ENCODE measurements at places on chromosomes 12 and 14.

- DNase-seq, result no peak
Measured at GRCh38 chr14:70665448-70666360, 24.0 kb downstream of the TTC9 start.

DNA sequence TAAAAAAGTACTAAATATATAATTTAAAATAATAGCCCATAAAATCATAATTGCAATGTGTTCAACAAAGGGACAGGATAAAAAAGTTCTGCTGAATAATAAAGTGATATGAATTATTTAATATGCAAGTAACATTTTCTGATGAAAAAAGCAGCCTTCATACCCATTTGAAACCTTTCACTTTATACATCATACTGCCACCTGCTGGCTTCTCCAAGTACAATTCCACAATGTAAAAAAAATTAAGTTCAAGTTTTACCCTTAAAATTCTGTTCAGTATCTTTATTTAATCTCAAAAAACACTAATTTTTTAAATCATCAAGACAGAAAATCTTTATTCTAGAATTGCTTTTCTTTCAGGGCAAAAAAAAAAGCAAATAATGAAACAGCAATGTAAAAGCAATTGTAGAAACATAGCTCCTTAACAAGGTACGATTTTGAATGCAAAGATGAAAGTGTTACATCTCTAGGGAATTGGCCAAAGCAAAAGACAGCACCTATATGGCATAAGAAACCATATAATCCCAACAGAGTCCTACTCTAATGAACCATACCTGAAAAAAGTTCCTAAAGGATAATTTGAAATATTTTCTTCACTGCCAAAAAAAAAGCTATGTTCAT lies 15.0 kb downstream of the MDM1 start:
- DNase-seq, result no peak

GRCh38 chr14:77599889-77600288 lies 16.5 kb downstream of the SPTLC2 start:
- DNase-seq, result no peak

DNA sequence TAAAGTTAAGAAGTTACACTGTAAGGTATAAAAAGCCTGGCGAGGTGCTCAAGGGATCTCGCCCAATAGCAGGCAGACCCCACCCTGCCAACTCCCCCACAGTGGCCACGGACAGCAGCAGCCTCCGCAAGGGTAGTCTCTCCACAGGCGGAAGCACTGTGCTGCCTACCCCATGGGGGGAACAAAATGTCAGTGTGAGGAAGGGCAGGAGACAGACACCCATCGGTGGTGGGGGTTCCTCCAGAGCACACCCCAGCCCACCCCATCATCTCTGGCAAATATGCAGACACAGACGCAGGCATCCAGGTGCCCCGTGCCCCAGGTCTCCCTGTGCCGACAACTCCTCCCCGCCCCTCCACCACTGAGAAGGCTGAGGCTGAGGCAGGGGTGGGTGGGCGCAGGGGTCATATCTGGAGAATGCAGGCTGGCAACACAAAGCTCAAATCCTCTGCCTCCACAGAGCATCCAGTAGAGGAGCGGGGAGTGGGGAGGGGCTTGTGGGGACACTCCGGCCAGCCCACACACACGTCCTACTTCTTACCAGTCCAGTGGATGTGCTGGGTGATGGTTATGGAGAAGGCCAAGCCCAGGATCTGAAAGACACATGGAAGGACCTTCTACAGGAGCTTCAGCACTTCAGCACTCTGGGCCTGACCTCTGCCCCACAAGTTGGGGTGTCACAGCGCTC lies 68.3 kb upstream of the DDX11 start:
- no peak for DNase-seq

DNA sequence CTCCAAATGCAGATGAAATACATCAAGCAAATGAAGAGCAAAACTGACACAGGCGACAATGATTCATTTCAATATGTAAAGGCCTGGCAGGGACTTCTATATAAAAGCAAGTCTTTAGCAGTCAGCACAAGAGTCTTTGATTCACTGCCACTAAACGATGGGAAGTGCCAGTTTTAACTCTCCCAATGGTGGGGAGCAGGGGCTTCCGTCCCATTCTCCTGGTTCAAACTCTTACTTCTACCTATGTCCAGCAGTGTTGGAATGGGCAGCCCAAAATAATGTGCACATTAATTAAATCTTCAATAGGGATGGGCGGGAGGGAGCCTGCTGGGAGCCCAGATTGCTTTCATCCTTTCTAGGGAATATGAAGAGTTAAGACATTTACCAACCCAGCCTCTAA lies 97.5 kb upstream of the MDM1 start:
- no peak for DNase-seq

GRCh38 chr12:50246197-50246865 lies 37.0 kb downstream of the LIMA1 start:
- DNase-seq, result no peak

DNA sequence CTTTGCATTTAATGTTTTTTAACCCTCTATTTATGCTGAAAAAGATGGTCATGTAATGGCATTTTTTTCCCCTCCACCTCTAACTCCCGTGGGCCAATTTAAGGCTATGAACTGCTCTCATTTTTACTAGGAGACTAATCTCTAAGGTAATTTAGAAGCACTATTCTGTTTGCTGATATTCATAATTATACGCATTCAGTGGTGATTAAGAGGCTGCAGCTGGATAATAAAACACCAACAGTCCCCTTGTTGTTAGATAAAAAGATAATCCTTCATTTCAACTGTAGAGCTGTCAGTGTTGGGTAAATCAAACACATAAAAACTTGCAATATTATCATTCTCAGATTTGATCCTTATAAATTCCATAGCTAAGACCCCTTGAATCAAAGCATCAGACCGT lies 8.9 kb downstream of the MYO1H start:
- DNase-seq, result no peak

GRCh38 chr14:100649173-100649519 lies 61.9 kb upstream of the BEGAIN start:
- DNase-seq, result no peak

DNA sequence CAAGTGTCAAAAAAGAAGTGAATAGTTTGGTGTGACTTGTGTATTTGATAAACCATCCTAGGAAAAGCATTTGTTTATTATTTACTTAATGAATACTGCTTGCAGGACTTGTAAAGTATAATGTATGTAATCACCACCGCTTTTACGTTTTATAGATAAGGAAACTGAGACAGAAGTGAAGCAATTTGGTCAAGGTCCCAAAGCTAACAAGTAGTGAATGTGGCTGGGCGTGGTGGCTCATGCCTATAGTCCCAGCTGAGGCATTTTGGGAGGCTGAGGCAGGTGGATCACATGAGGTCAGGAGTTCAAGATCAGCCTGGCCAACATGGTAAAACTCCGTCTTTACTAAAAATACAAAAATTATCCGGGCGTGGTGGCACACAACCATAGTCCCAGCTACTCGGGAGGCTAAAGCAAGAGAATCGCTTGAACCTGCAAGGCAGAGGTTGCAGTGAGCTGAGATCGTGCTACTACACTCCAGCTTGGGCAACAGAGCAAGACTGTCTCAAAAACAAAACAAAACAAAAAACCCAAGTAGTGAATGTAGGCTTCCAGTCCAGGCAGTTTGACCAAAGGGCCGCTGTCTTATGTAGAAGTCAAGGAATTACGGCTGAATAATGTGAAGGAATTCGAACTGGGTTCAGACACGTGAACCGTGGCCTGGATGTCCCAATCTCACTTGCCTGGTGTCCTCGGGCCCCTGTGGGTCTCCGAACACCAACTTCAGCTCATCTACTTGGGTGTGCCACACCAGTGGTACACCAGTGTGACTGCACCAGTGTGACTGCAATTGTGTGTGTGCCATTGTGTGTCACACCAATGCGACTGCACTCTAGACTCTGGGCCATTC lies 88.3 kb upstream of the MED13L start:
- no peak for DNase-seq

DNA sequence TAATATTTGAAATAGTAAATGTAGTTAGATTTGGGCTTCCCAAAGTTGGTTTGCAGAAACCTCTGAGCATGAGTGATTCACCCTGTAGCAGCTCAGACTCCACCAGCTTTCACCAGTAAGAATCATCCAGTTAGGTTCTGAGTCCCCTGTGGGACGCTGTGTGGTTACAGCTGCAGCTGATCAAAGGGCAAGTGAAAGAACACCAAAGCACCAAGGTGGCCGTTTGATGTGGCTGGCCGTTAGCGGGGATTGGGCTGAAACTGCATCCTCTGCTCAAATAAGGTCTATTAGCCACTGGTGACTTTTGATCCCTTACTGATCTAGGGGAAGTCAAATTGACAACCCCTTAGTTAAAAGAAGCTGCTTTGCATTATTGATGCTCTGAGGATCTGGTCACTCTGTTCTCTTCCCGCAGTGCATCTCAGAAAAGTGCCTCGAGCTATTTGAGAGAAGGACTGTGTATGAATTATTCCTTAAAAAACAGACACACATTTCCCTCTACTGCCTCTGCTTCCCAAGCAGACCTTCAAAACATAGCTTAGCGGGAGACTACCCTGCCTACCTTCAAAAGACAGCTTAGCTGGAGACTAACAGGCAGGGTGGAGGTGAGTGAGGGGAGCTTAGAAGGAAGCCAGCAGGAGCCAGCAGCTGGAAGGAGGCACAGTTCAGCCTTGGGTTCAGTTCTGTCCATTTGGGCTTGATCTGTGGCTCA lies 3.7 kb downstream of the ABHD12B start:
- DNase-seq, result no peak

GRCh38 chr14:41950428-41951151 lies 343.9 kb downstream of the LRFN5 start:
- DNase-seq, result no peak

- no peak for DNase-seq
Measured at GRCh38 chr12:121955258-121956237, 37.2 kb downstream of the CFAP251 start.

DNA sequence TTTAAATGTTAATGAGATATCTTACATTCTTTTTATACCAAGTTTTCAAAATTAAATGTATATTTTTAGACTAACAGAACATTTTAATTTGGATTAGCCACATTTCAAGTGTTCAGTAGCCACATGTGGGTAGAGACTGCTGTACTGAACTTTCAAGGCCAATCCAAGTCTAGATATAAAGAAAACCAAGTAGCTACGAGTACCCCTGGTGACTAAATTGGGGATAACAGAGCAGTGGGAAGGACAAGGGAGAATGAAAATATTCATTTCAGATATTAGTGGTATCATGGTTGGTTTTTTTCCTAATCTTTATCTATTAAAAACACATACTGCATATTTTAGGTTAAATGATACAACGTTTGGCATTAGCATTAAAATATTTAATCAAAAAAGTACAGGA lies 69.4 kb upstream of the RHOJ start:
- no peak for DNase-seq

DNA sequence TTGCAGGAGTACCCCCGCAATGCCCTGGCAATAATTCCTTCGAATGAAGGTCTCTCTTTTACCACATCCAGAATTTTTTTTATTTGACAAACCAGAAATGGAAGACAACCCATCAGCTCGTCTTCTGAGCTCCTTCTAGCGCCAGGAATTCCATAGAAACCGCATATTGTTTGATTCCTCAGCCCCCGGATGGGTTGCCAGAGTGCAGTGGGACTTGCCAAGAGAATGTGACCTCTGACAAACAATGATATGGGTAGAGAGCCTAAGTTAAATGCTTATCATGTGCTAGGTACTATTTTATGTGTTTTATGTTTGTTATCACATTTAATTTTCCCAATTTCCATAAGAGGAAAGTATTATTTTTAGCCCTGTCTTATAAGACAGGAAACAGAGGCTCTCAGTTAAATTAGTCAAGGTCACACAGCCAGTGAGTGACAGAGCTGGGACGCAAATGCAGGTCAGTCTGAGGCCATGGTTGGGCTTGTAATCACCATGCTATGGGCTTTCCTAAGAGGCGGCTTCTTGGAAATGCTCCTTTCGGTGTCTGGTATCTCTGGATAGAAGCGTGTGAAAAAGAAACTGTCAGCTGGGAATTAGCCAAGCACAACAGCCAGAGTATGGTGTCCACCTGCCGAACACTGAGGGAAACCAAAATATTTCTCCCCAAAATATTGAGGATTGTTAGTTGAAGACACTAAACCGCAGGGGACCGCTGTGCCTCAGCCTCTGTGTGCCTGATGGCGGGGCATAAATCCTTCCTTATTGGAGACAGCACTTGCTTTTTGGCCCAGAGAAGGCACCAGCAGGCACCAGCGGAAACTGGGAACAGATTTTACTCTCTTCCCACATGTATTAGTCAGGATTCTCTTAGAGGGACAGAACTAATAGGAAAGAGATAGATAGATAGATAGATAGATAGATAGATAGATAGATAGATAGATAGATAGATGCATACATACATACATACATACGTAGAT lies 29.4 kb upstream of the ETFBKMT start:
- peak; percentile 21 for DNase-seq

DNA sequence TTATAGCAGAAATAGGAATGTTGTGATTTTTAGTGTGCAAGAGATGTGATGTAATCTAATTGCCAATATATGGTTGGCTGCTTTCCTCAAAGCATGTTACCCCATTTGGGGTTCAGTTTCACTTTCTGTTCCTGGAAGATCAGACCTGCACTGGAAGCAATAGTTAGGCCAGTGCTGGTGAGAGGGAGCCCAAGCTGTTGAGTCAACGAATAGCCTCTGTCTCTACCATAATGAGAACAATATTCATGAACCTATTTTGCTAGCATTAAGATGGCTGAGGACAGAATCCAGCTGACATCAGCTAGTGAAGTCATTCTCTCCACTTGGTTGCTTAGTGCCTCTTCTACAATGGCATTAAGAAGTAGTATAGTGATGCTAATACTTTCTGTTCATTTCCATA lies 379.9 kb upstream of the DCN start:
- no peak for DNase-seq

DNA sequence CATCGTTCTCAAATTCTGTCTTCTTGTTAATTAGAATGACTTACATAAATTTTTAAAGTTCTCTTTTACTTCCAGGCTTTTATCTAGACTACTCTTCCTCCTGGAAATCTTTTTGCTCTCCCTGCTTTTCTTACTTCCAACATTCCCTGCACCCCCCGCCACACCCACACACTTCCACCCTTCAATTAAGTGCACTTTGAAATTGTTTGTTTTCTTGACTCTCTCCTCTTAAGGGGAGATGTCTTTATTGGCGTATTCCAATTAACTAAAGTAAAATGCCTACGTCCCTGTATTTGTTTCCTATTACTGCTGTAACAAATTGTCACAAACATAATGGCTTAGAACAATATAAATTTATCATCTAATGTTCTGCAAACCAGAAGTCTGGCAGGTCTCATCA lies 125.2 kb upstream of the KRR1 start:
- no peak for DNase-seq

GRCh38 chr12:115840159-115840558 lies 437.3 kb downstream of the MED13L start:
- DNase-seq, result no peak

- DNase-seq, result no peak
Measured at GRCh38 chr14:77707355-77707723, 484 bp downstream of the ALKBH1 start.
